Stimulated activated CD8-positive, alpha-beta memory T cell treated with anti-CD3 and anti-CD28 coated beads, Interleukin-2, amount 100 ng/mL, for 1 hour (primary cell): ENCODE measurements at places on chromosomes 1 and 21.

DNA sequence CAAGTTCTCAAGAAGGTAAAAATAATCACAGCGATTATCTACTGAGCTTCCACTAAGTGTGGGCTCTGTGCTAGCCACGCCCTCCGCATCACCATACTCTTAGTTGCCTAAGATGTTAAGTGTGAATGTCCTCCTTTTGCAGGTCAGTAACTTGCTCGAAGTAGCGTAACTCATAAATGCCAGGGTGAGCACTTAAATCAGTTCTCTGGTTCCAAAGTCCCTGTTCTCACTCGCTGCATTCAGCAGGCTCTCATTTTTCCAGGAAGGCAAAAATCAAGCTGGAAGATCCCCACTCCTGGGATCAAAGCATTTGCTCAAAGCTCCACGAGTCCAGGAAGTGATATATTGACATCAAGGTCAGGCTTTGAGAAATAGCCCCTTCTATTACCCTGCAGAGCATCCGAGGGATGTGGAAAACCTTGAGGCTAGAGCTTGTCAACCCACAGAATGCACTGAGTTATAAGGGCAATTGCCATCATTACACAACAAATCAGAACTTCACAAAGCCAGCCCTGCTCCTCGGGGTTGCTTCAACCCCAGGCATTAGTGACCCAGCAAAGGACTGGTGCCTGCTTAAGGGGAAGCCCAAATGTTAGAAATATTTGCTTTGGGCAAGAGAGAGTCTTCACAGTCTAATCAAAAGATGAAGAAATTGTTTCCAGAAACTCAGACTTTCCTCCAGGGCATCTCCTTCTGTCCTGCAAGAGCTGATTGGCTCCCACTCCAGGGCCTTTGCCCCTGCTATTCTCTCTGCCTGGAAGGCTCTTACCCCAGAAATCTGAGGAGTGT lies 19.5 kb downstream of the SLC30A1 start:
- no peak for DNase-seq

DNA sequence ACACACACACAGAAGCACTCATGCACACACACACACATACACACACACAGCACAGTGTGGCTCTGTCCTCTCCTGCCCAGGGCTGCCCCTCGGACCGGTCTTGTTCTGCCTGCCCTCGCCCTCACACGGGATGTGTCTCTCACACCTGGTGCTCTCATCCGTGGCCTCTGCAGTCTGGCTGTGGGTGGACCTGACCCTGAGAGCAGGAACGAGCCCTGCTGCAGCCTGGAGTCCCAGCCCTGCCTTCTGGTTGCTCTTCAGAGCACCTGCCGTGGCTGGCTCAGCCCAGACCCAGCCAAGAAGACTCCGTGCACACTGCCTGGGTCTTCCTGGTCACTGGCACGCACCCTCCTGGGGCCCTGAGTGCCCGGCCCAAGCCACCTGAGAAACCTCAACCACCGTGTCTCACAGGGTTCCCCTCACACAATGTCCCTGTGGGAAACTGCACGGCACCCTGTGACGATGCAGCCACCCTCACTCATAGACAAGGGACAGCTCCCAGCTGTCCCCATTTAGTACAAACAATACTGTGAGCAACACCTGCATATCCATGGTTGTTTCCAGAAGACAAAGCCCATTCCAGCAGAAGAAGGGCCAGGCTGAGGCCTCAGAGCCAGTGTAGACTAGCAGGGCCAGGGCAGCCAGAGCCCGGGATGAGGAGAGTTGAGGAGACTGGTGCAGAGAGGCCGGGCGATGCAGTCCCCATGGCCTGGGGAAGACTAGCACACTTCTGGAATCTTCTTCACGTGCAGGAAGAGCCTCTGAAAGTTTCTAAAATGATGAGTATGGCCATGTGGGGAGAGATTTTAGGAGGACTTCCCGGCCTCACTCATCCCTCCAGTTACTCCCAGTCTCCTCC lies 234.0 kb downstream of the NPHP4 start:
- no peak for DNase-seq

DNA sequence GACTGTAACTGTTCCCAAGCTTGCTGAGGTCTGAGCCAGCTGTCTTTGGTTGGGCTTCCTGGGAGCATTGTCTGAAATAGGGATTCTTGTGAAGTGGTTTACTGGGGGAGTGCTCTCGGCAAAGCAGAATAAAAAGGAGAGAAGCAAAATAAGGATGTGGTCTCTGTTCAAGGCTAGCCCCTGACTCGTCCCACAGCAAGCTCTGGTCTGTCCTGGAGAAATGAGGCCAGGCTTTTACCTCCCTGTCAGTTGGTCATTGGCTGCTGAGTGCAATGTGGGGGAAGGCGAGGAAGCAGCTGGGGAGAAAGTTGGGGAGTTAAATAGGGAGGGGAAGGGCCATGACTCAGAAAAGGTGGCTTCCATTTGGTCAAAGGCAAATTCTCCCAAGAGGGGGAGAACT lies 303.9 kb upstream of the DUSP10 start:
- DNase-seq: no peak

DNA sequence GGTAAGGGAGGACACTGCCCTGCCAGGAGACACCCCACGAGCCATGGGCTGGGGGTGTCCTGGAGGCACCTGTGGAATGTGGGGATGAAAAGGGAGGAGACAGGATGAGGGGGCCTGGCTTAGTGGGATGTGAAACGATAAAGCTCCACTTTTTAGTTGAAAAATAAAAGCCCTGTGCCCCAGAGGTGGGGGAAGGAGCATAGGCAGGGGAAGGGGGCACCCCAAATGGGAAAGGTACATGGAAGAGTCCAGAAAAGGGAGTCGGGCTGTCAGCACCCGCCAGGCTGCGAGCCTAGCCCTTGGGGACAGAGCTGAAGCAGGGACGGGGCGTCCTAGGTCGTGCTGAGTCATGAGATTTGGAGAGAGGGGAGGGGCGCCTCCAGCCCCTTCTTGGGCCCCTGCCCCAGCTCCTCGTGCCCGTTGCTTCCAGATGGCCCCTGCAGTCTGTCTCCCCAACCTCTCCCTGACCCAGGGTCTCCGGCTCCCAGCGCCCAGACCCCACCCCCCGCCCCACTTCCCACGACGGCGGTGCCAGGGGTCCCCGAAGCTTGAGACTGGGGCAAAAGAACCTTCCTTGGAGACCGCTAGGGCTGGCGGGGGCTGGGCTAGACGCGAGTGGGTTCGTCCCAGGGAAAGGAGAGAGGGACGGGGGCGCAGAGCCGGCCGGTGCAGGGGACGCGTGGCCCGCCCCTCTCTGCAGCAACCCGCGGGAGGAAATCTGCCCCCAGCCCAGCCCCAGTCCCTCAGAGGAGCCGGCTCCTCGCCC lies 795 bp downstream of the SYT2 start:
- no peak for DNase-seq

DNA sequence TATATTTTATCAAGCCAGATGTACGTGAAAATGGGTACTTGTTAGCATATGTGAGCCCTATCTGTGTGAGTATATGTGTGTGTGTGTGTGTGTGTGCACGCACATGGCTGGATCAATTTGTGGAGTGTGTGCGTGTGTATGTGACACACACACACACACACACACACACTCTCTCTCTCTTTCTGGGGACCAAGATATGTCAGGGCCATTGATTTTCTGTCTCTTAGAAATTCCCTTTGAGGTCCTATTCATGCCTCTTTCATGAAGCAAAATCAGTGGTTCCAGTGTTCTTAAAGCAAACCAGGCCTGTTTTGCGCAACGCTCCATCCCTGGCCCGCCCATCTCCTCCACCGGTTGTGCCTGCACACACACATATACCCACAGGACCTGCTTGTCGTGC lies 90.0 kb downstream of the EPHB2 start:
- no peak for DNase-seq

DNA sequence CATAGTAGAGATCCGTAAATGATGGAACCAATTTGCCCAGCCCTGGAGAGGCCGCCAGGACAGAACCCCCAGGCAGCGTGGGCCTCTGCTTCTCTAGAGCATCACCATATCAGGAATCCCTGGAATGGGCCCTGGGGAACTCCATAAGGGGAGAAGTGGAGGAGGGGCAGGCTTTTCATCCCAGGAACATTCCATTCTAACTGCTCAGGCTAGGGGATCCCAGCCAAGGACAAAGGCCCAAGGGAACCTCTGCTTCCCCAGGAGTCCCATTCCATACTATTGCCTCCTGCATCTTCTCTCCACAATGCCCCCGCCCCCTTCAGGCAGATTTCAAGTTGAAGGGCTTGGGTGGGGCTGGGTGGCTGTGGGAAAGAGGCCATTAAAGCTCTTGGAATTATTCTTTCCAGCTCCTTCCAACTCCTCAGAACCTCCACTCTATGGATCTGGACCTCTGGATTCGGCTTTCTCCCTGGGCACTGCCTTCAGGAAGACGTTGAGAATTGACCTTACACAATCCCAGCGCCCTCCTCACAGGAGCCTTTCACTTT lies 6.0 kb downstream of the TRNP1 start:
- no peak for DNase-seq

DNA sequence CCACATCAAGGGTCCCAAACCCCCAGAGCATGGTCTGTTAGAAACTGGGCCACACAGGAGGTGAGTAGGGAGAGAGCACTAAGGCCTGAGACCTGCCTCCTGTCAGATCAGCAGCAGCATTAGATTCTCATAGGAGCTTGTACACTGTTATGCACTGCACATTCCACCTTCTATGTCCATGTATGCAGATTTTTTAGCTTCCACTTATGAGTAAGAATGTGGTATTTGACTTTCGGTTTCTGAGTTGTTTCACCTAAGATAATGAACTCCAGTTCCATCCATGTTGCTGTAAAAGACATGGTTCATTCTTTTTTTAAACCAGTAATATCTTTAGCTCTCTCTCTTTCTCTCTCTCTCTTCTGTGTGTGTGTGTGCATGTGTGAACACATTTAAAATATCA lies 663 bp upstream of the GBP6 start:
- no peak for DNase-seq

DNA sequence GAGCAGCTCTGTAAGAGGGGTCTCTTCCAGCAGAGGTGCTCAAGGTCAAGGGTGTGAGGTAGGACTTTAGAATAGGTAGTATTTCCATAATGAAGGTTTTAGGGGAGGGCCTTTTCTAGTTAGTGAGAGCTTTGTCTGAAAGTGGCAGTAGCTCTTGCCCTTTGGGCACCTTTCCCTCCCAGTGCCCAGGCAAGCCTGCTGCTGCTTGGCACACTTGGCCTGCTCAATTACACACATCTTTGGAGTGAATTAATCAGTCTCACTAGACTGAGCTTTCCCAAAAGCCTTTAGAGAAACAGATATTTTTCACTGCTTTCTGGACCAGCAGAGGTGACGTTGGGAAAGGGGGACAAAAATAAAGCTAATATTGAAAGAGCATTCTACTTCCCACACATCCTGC lies 48.0 kb downstream of the MAB21L3 start:
- DNase-seq: no peak

DNA sequence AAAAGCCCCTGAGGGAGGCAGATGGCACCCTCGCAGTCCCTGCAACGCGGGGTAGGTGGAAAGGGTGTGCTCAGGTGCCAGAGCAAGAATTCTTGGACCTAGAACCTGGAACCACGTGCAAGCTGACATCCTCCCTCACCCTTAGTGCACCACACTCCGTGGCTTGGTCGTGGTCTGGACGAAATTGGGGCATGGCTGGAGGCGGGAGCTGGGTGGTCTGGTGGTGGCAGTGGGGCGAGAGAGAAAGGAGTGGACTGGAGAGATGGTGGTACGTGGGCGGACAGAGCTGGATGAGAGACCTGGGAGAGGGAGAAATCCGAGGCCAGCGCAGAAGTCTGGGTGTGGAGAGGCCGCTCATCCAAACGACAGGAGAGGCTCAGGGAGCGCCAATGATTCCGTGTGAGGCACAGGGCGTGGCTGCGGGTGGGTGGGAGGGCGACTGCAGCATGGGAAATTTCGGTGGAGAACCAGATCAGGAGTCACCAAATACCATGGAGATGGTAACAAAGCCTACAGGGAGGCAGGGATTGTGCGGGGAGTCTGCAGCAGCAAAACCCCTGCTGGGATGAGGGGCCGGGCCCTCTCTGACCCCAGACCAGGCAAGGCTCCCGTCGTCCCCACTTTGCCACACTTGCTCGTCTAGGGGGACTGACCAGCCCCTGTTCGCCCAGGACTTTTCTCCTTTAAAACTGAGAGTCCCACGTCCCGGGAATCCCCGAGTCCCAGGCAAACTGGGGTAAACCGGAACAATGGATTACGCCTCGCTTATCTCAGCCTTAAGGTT lies 31.9 kb downstream of the CDCP2 start:
- DNase-seq: no peak
